Smooth muscle cell of bladder (primary cell): ENCODE measurements at places on chromosomes 6 and 20. TPM values are rescaled to one million over a fixed set of nuclear protein-coding genes. Genes with fewer than 3 reads are reported as not detected.

The CCDC170 gene
- 2.6 and 3.1 TPM in 2 replicates for total RNA-seq

The TMEM170B gene
- 2.1 TPM in 2 replicates for total RNA-seq

The WFDC10A gene
- not detected in 2 replicates for total RNA-seq

The KIAA1755 gene
- 0.43 and 1.9 TPM in 2 replicates for total RNA-seq

The F13A1 gene
- not detected in 2 replicates for total RNA-seq

The EYS gene
- total RNA-seq, result 0.14 and 0.28 TPM in 2 replicates

The TRIM10 gene
- not detected in 2 replicates for total RNA-seq

The SIM1 gene
- not detected in 2 replicates for total RNA-seq

The NT5E gene
- 235 and 363 TPM in 2 replicates for total RNA-seq

The FOXS1 gene
- 0.09 TPM in 1 of 2 replicates, not detected in the other for total RNA-seq

The PDE10A gene
- 37.3 and 89.7 TPM in 2 replicates for total RNA-seq

The DNPH1 gene
- total RNA-seq, result 45.9 and 54.5 TPM in 2 replicates

The ANKRD6 gene
- 1.1 and 4.5 TPM in 2 replicates for total RNA-seq

The GJA1 gene
- 416 and 896 TPM in 2 replicates for total RNA-seq

The PTPRT gene
- under 0.01 and 0.09 TPM in 2 replicates for total RNA-seq

The CCM2L gene
- total RNA-seq, result not detected in 2 replicates

The MLN gene
- total RNA-seq, result not detected in 2 replicates

The SYCP2L gene
- total RNA-seq, result 0.09 and 0.14 TPM in 2 replicates

The CRNKL1 gene
- total RNA-seq, result 27.2 and 31.4 TPM in 2 replicates

The MYL9 gene
- 6.8 and 13.9 TPM in 2 replicates for total RNA-seq

The ACSS1 gene
- total RNA-seq, result 3.6 and 5.5 TPM in 2 replicates

The PLA2G7 gene
- 0.09 TPM in 1 of 2 replicates, not detected in the other for total RNA-seq

The LY6G6C gene
- not detected in 2 replicates for total RNA-seq

The RFX6 gene
- not detected in 2 replicates for total RNA-seq

The MYT1 gene
- total RNA-seq, result not detected in 2 replicates

The PLCB4 gene
- total RNA-seq, result 1.9 and 2.0 TPM in 2 replicates

The PPP1R14C gene
- 0.28 and 0.65 TPM in 2 replicates for total RNA-seq

The FAM83D gene
- total RNA-seq, result 2.0 and 2.3 TPM in 2 replicates

The DEF6 gene
- total RNA-seq, result 0.83 and 1.3 TPM in 2 replicates

The GABRR1 gene
- total RNA-seq, result not detected in 2 replicates

The NRN1 gene
- total RNA-seq, result 0.28 TPM in 1 of 2 replicates, not detected in the other

The DLL1 gene
- total RNA-seq, result 0.46 and 3.1 TPM in 2 replicates

The PHF1 gene
- total RNA-seq, result 17.1 and 20.0 TPM in 2 replicates

The C20orf202 gene
- total RNA-seq, result not detected in 2 replicates

The FAM110A gene
- total RNA-seq, result 1.00 and 2.4 TPM in 2 replicates

The CITED2 gene
- total RNA-seq, result 26.5 and 29.3 TPM in 2 replicates

The LY6G6F gene
- not detected in 2 replicates for total RNA-seq

The POM121L2 gene
- total RNA-seq, result not detected in 2 replicates

The HELZ2 gene
- 27.0 and 29.2 TPM in 2 replicates for total RNA-seq

The C6orf132 gene
- 0.46 and 0.71 TPM in 2 replicates for total RNA-seq

The LAMA4 gene
- 385 and 421 TPM in 2 replicates for total RNA-seq

The LIME1 gene
- 1.6 and 2.2 TPM in 2 replicates for total RNA-seq

The MAD2L1BP gene
- 15.8 and 17.9 TPM in 2 replicates for total RNA-seq

The TSBP1 gene
- not detected in 2 replicates for total RNA-seq

The KCNK17 gene
- total RNA-seq, result not detected in 2 replicates

The MAPK13 gene
- total RNA-seq, result 5.7 and 8.1 TPM in 2 replicates

The TRIM15 gene
- total RNA-seq, result not detected in 2 replicates

The RGS19 gene
- 7.3 and 7.8 TPM in 2 replicates for total RNA-seq

The SLC22A2 gene
- not detected in 2 replicates for total RNA-seq

The TGM3 gene
- total RNA-seq, result 0.18 TPM in 1 of 2 replicates, not detected in the other

The RNF114 gene
- 44.5 and 49.0 TPM in 2 replicates for total RNA-seq

The HLA-DRA gene
- 0.09 TPM in 1 of 2 replicates, not detected in the other for total RNA-seq
